ENCODE measurements at places on chromosomes 2 and 18.

- DNase-seq: no peak
- no peaks in the 10 kb centered on the region for H3K27me3 ChIP-seq
- H3K36me3 ChIP-seq: no peaks in the 10 kb centered on the region
- no peaks in the 10 kb centered on the region for H3K4me1 ChIP-seq
- no peak overlapping the region for H3K4me3 ChIP-seq
These were observed 1069.2 kb upstream of the CHAC2 start for GRCh38 chr2:52698408-52698807.

DNA sequence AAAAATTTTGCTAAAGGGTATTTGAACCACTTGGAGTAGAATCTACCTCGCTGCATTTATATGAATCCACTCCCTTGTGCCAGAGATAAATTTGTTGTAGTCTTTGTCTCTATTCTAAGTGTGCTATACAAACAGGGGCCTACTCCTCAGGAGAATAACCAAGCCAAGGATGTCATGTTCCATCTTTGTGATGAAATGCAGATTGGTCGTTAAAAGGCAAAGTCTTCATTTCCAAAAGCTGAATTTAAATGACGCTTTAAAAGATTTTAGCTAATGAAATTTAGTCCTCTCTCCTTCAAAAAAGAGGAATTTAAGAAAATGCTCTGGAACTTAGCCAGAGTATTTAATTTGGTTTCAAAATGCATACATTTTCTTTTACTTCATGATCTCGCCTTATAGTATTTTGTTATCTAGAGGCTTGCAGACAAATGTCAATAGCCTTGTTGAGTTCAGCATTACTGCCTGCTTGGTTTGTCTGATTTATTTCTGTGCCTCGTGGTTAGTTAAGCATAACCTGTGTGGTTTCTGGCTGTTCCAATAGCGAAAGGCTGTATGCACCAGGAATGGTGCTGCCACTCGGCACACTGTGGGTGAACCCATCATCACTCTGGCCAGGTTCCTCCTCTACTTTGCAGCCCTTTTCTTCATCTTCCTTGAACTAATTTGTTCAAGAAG lies 417.6 kb downstream of the ZNF521 start:
- DNase-seq: no peak
- no peaks in the 10 kb centered on the region for H3K27me3 ChIP-seq
- H3K4me1 ChIP-seq: no peaks in the 10 kb centered on the region

- H3K4me3 ChIP-seq: no peak overlapping the region
- no peak for DNase-seq
- no peak overlapping the region for H3K27ac ChIP-seq
- H3K27me3 ChIP-seq: peaks cover 27% of the 10 kb centered on the region
- no peaks in the 10 kb centered on the region for H3K36me3 ChIP-seq
These were observed 28.3 kb upstream of the INSIG2 start for GRCh38 chr2:118059919-118060478.

GRCh38 chr2:70357684-70358071 lies 55.8 kb upstream of the FAM136A start:
- DNase-seq: no peak
- no peaks in the 10 kb centered on the region for H3K36me3 ChIP-seq
- no peak overlapping the region for H3K4me3 ChIP-seq
- H3K4me1 ChIP-seq: no peaks in the 10 kb centered on the region

- H3K4me1 ChIP-seq: peaks cover 15% of the 10 kb centered on the region
- DNase-seq: no peak
- H3K27ac ChIP-seq: no peak overlapping the region
- H3K4me3 ChIP-seq: no peak overlapping the region
- H3K36me3 ChIP-seq: no peaks in the 10 kb centered on the region
- H3K27me3 ChIP-seq: peaks cover 6% of the 10 kb centered on the region
These were observed 17.5 kb upstream of the ARHGEF4 start for GRCh38 chr2:130819226-130819607.

GRCh38 chr18:3998698-3999333 lies 456.3 kb downstream of the DLGAP1 start:
- H3K27me3 ChIP-seq: peaks cover 12% of the 10 kb centered on the region
- peaks cover 2% of the 10 kb centered on the region for H3K4me1 ChIP-seq
- H3K27ac ChIP-seq: no peak overlapping the region
- DNase-seq: peak; percentile 32
- H3K36me3 ChIP-seq: no peaks in the 10 kb centered on the region
- H3K4me3 ChIP-seq: no peak overlapping the region

GRCh38 chr2:55883357-55883756 lies 40.2 kb downstream of the EFEMP1 start:
- peaks cover 2% of the 10 kb centered on the region for H3K27me3 ChIP-seq
- no peaks in the 10 kb centered on the region for H3K4me1 ChIP-seq
- H3K36me3 ChIP-seq: no peaks in the 10 kb centered on the region
- DNase-seq: no peak
- H3K27ac ChIP-seq: no peak overlapping the region
- H3K4me3 ChIP-seq: no peak overlapping the region

- peak; percentile 51 for DNase-seq
- H3K36me3 ChIP-seq: peaks cover 2% of the 10 kb centered on the region
- no peak overlapping the region for H3K27ac ChIP-seq
These were observed 62.3 kb downstream of the VWA3B start for GRCh38 chr2:98149333-98149697.

DNA sequence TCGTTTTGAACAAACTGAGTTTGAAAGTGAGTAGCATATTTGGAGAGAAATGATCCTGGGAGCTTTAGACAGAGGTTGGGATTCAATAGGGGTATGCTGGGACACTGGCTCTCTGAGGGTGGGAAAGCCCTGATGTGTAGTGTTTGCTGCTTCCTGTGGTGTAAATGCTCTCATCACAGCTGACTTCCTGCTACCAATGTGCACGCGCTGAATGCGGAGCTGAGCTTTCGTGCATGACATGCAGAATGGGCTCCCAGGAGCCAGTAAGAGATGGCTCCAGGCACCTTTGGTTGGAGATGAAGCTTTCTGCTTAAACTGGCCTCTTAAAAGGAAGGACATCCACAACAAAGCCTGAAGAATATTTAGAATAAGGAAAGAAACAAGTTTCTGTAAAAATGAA lies 224.1 kb upstream of the CCDC150 start:
- peak overlapping the region; percentile 82 for H3K27ac ChIP-seq
- H3K4me1 ChIP-seq: peaks cover 18% of the 10 kb centered on the region
- DNase-seq: peak; percentile 38

GRCh38 chr2:105595536-105595935 lies 149.2 kb upstream of the NCK2 start:
- H3K4me1 ChIP-seq: peaks cover 3% of the 10 kb centered on the region
- no peak overlapping the region for H3K27ac ChIP-seq
- DNase-seq: no peak
- no peaks in the 10 kb centered on the region for H3K36me3 ChIP-seq

DNA sequence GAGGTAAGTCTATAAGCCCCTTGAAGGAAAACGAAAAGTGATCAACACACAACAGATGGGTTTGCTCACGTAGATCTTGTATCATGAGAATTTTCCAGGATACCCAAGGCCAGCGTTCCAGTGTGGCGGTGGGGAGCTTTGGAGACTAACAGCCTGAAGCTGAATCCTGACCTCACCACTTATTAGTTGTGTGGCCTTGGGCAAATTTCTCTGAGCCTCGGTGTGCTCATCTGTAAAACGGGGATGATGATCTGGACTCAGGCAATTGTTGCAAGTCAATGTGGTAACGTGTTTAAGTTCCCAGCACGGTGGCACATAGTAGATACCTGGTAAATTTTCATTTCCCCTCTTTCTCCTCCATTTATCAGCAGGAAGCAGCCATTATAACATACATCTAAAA lies 68.3 kb downstream of the VWA3B start:
- no peak for DNase-seq
- H3K27me3 ChIP-seq: peaks cover 10% of the 10 kb centered on the region
- no peaks in the 10 kb centered on the region for H3K36me3 ChIP-seq
- no peak overlapping the region for H3K27ac ChIP-seq
- no peak overlapping the region for H3K4me3 ChIP-seq

DNA sequence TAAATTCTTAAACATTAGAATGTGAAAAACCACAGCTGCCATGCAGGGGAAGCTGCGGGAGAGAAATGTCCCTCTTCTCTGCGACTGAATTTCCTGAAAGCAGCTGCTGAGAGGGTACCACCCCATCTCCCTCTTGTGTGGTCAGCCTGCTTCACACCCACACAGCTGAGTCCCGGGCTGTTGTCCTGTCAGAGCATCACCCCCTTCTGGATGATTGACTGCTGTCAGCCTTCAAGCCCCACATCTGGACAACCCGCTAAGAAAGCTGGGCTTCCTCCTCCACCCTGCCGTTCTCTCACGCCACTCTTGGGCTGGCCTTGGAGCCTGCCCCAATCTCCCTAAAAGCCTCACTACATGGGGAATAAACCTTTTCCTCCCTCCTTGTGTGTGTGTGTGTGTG lies 26.0 kb downstream of the SH3YL1 start:
- H3K4me3 ChIP-seq: no peak overlapping the region
- no peak overlapping the region for H3K27ac ChIP-seq
- peaks cover 6% of the 10 kb centered on the region for H3K36me3 ChIP-seq
- DNase-seq: no peak
- H3K27me3 ChIP-seq: no peaks in the 10 kb centered on the region
- H3K4me1 ChIP-seq: no peaks in the 10 kb centered on the region

GRCh38 chr18:48193521-48194492 lies 215.4 kb downstream of the ZBTB7C start:
- H3K4me3 ChIP-seq: no peak overlapping the region
- H3K27me3 ChIP-seq: peaks cover 15% of the 10 kb centered on the region
- no peak for DNase-seq
- no peaks in the 10 kb centered on the region for H3K4me1 ChIP-seq
- H3K36me3 ChIP-seq: no peaks in the 10 kb centered on the region

- H3K4me1 ChIP-seq: no peaks in the 10 kb centered on the region
- no peaks in the 10 kb centered on the region for H3K36me3 ChIP-seq
- no peak overlapping the region for H3K4me3 ChIP-seq
- no peaks in the 10 kb centered on the region for H3K27me3 ChIP-seq
These were observed 53.6 kb downstream of the FAM228A start for GRCh38 chr2:24228470-24228869.

DNA sequence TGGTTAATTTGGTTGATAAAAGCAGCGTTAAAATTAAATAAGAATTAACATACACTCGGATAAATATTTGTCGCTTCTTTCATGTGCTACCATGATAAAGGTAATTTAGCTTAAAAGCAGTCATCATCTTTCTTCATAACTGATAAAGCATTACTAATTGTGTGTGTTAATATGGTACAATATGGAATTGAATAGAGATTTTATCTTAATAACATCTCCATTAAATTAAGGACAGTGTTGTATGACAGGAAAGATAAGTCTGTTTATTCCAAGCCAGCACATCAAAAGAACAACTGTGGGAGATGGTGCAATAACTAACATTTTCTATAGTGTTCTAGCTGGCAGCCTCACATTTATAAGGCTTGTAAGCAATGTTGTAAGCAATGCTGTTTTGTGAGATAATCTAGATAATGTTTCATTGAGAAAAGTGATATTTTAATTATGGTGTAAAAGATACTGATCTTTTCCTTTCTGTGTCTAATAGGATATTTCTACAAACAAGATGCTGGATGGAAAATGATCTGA lies 64.4 kb upstream of the AFF3 start:
- no peak for DNase-seq
- peaks cover 18% of the 10 kb centered on the region for H3K27me3 ChIP-seq
- H3K4me1 ChIP-seq: peaks cover 13% of the 10 kb centered on the region
- H3K4me3 ChIP-seq: no peak overlapping the region

All from activated CD8-positive, alpha-beta T cell treated with anti-CD3 and anti-CD28 coated beads, Interleukin-2, amount 10 ng/mL, durations not matched to agents 7 days and 5 days (primary cell).